ENCODE measurements at places on chromosomes 16 and 17. TPM values are rescaled to one million over a fixed set of nuclear protein-coding genes. Genes with fewer than 3 reads are reported as not detected.

- H3K27ac ChIP-seq = no peak overlapping the region
- H3K4me1 ChIP-seq = no peaks in the 10 kb centered on the region
- no peaks in the 10 kb centered on the region for H3K36me3 ChIP-seq
- DNase-seq = no peak
- no peak overlapping the region for H3K4me3 ChIP-seq
These were observed 100.8 kb downstream of the RBFOX3 start for GRCh38 chr17:79510071-79510470.

DNA sequence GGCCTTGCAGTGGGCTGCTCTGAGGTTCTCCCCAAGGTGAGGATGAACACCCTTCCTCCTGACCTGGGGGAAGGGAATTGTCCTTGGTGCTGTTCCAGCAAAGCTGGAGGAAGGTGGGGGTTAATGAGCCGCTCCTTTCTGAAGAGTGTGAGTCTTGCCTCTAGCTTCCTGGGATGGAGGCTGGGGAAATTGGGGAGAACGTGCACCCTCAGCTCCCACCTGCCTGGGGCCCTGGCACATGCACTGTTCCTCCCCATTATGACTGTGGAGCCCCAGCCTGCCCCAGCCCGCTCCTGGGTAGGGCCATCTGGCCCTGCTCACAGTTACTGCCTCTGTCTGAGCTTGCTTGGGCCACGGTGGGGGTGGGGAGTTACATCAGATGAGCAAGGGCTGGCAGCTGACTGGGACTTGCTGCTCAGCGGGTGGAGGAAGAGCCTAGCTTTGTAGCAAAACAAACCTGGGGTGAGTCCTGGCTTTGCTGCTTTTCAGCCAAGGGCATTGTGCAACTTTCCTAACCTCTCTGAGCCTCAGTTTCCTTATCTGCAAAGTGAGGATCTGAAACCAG lies 11.1 kb downstream of the TNS4 start:
- no peaks in the 10 kb centered on the region for H3K27me3 ChIP-seq
- H3K4me3 ChIP-seq = no peak overlapping the region
- peak overlapping the region; percentile 43 for H3K27ac ChIP-seq
- peak; percentile 83 for DNase-seq

- H3K4me1 ChIP-seq = no peaks in the 10 kb centered on the region
- no peak overlapping the region for H3K4me3 ChIP-seq
- H3K27me3 ChIP-seq = no peaks in the 10 kb centered on the region
- no peak overlapping the region for H3K27ac ChIP-seq
- H3K36me3 ChIP-seq = no peaks in the 10 kb centered on the region
These were observed 122.5 kb downstream of the KCNJ18 start for GRCh38 chr17:21814776-21815175.

DNA sequence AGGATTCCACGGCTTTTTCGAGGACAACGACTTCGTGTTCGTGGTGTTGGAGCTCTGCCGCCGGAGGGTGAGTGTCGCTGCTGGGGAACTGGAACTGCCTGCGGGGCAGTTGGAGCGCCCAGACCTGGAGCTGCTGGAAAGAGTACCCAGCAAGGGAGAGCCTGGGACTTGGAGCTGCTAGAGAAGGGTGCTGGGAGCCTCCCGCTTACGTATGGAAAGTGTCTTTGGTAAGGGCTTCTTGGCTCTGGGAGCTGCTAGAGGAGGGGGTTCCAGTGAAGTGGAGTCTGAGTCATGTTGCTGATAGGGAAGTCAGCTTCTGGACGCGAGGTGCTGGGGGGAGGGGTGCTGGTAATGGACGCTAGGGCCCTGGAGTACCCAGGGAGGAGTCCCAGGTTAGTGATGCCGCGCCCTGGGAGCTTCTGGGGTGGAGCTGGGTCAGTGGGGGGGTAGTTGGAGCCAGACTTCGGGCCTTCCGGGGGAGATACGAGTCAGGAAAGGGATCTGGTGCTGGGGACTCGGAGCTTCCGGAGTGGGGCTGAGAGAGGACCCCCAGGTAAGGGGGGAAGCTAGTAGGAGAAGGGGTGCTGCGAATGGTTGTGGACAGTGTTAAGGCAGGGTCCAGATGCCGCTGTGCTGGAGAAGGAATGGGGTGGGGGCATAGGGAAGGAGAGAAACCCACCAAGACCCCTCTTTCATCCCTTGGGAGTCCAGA lies 741 bp downstream of the PLK1 start:
- peaks cover 5% of the 10 kb centered on the region for H3K36me3 ChIP-seq
- no peaks in the 10 kb centered on the region for H3K27me3 ChIP-seq
- peak; percentile 55 for DNase-seq
- H3K27ac ChIP-seq = no peak overlapping the region

DNA sequence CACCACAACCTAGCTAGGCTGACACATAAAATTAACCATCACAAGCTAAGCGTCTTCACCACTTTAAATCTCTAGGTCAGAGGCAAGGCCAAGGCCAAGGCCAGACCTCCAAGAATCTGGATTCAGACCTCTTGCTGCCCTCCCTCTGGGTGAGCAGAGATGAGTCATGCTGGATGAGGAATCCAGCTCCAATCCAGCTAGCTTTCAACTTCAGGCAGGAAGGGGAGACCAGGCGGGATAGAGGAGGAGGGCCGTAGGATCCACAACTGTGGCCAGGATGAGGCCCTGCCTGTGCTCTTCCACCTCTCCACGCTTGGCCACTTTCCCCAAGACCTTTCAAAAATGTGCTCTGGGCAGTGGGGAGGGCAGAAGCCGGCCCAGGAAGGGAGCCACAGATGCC lies 14.7 kb downstream of the LRRC75A start:
- no peaks in the 10 kb centered on the region for H3K36me3 ChIP-seq
- H3K27ac ChIP-seq = no peak overlapping the region
- no peak for DNase-seq
- no peaks in the 10 kb centered on the region for H3K27me3 ChIP-seq

DNA sequence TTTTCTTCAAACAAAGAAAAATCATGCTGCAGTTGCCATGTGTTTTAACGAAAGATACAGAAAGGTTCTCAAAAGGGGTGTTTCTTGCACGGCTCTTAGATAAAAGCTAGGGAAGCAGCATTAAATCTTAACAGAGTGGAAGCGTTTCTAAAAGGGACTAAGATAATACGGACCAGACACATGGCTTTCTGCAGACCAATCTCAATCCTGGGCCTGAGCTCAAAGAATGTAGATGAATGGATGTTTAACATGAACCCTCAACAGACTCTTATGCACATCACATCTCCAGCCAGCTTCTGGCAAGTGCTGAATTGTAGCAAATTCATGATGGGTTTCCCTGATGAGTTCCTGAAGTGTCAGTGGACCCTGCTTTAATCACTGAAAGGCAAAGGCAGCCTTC lies 80.2 kb upstream of the COX10 start:
- no peak overlapping the region for H3K4me3 ChIP-seq
- H3K27ac ChIP-seq = no peak overlapping the region
- H3K27me3 ChIP-seq = no peaks in the 10 kb centered on the region
- no peaks in the 10 kb centered on the region for H3K4me1 ChIP-seq
- no peaks in the 10 kb centered on the region for H3K36me3 ChIP-seq

- H3K4me3 ChIP-seq = no peak overlapping the region
- H3K27me3 ChIP-seq = no peaks in the 10 kb centered on the region
- H3K27ac ChIP-seq = no peak overlapping the region
- no peaks in the 10 kb centered on the region for H3K36me3 ChIP-seq
- no peak for DNase-seq
These were observed 7.3 kb upstream of the SMIM36 start for GRCh38 chr17:55518510-55518909.

DNA sequence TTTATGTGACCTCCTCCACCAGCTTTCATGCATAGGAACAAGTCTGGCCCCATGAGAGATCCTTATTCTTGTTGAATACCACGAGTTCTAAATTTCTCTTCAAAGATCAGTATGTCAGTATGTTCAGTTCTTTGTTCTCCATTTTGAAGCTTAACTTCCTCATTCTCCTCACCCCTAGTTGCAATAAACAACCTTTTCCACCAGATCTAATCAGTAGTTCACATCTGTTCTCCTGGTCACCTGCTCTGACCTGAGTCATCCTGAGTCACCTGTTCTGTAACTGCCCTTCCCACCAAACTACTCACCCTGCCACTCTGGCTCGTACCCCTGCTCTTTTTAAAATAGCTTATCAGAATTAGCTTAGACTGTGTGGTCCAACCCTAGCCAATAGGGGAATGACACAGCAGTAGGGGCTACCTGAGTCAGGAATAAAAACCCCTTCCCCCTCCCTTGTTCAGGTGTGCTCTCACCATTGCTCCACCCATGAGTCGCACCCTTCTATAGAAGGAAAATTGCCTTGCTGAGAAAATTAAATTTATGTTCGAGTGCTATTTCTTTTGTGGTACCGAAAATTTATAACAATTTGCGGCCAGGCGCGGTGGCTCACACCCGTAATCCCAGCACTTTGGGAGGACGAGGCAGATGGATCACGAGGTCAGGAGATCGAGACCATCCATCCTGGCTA lies 94.6 kb downstream of the EMP2 start:
- no peaks in the 10 kb centered on the region for H3K36me3 ChIP-seq
- no peaks in the 10 kb centered on the region for H3K27me3 ChIP-seq
- H3K4me1 ChIP-seq = no peaks in the 10 kb centered on the region
- H3K27ac ChIP-seq = no peak overlapping the region

The CD79B gene
- 11.4 TPM for total RNA-seq

The KRT20 gene
- not detected for total RNA-seq

The ITPRIPL2 gene
- 48.1 TPM for total RNA-seq

The CACNG1 gene
- total RNA-seq = not detected

The SOST gene
- total RNA-seq = 0.09 TPM
